ENCODE measurements at places on chromosomes 7 and 10. TPM values are rescaled to one million over a fixed set of nuclear protein-coding genes. Genes with fewer than 3 reads are reported as not detected.

DNA sequence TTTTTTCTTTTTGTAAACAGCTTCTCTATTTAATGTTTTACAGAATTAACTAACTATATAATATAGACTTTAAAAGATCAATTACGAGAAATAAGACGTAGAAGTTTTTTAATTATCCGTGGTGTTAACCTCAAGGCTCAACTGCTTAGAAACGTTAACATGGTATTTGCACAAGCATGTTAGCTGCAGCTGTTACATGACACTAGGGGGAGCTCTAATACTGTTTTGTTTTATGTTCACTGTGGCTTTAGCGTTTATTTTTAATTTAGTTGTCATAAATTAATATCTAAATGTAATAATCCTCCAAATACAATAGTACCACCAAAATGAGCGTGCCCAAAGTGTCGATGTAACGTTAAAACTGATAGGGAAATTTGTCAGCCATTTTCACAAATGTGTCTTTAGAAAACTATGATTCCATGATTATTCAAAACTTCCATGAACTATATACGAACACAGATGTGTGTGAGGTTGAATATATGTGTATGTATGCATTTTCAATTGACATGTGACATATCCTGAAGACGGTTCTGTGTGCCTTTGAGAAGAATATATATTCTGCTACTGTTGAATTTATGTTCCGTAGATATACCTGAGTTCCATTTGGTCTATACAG, 828.8 kb upstream of the MBL2 start:
- no peaks in the 10 kb centered on the region for H3K27me3 ChIP-seq
- H3K4me3 ChIP-seq: no peak overlapping the region
- no peak overlapping the region for H3K27ac ChIP-seq
- no peaks in the 10 kb centered on the region for H3K4me1 ChIP-seq
- DNase-seq: no peak

GRCh38 chr7:116713918-116714317, 41.9 kb downstream of the MET start:
- no peaks in the 10 kb centered on the region for H3K36me3 ChIP-seq
- no peak overlapping the region for H3K27ac ChIP-seq
- no peak overlapping the region for H3K4me3 ChIP-seq
- H3K4me1 ChIP-seq: no peaks in the 10 kb centered on the region
- peaks cover 2% of the 10 kb centered on the region for H3K27me3 ChIP-seq

GRCh38 chr7:135856356-135857144, 107.9 kb upstream of the FAM180A start:
- H3K4me1 ChIP-seq: no peaks in the 10 kb centered on the region
- H3K27me3 ChIP-seq: no peaks in the 10 kb centered on the region
- H3K36me3 ChIP-seq: no peaks in the 10 kb centered on the region
- no peak for DNase-seq

GRCh38 chr10:126256864-126257263, 131.4 kb downstream of the ADAM12 start:
- no peaks in the 10 kb centered on the region for H3K4me1 ChIP-seq
- H3K27me3 ChIP-seq: no peaks in the 10 kb centered on the region
- DNase-seq: no peak
- H3K4me3 ChIP-seq: no peak overlapping the region
- H3K27ac ChIP-seq: no peak overlapping the region

DNA sequence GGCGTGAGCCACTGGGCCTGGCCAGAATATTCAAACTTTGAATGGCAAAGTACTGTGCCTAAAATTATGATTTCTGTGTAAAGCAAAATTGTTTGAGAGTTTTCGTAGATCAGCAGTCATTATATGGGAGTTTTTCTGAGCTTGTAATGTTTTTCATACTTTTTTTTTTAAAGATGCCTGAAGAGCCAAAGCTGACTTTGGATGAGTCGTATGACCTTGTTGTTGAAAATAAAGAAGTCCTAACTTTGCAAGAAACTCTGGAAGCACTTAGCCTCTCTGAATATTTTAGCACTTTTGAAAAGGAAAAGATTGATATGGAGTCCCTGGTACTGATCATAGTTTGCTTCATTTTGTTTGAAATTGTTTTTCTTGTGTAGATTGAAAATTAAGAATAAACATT, 26.7 kb downstream of the SEC23IP start:
- peak overlapping the region; percentile 62 for H3K27ac ChIP-seq
- H3K27me3 ChIP-seq: no peaks in the 10 kb centered on the region
- no peak overlapping the region for H3K4me3 ChIP-seq
- H3K36me3 ChIP-seq: peaks cover 34% of the 10 kb centered on the region

Gene GHRHR
- not detected for polyA plus RNA-seq

Gene PRKAG2
- polyA plus RNA-seq: 5.9 TPM

Gene ADAM8
- 34.1 TPM for polyA plus RNA-seq

Gene CSGALNACT2
- polyA plus RNA-seq: 8.4 TPM

Gene COL28A1
- polyA plus RNA-seq: not detected

Gene STEAP4
- polyA plus RNA-seq: not detected

All from GM12878 (cell line).